ENCODE measurements at places on chromosomes 6 and 20. TPM values are rescaled to one million over a fixed set of nuclear protein-coding genes. Genes with fewer than 3 reads are reported as not detected.
A peak's percentile ranks its signal among the peaks of the same experiment; 100 is the strongest.

DNA sequence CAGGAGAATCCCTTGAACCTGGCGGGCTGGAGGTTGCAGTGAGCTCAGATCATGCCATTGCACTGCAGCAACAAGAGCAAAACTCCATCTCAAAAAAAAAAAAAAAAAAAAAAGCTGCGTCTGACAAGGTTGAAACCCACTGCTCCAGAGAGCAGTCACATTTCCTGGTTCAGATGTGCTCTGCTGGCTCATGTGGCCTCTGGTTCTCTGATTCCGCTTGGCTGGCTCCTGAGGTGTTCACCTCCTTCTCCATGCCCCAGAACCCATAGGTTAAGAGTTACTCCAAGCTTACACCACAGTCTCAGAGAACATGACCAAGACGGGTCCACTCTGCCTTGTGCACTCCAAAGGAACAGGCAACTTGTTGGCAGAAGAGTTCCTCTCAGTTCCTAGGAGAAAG lies 8.8 kb upstream of the CNR1 start:
- no peak for DNase-seq

- DNase-seq: no peak
Measured at GRCh38 chr6:81890846-81891245, 138.4 kb upstream of the TENT5A start.

DNA sequence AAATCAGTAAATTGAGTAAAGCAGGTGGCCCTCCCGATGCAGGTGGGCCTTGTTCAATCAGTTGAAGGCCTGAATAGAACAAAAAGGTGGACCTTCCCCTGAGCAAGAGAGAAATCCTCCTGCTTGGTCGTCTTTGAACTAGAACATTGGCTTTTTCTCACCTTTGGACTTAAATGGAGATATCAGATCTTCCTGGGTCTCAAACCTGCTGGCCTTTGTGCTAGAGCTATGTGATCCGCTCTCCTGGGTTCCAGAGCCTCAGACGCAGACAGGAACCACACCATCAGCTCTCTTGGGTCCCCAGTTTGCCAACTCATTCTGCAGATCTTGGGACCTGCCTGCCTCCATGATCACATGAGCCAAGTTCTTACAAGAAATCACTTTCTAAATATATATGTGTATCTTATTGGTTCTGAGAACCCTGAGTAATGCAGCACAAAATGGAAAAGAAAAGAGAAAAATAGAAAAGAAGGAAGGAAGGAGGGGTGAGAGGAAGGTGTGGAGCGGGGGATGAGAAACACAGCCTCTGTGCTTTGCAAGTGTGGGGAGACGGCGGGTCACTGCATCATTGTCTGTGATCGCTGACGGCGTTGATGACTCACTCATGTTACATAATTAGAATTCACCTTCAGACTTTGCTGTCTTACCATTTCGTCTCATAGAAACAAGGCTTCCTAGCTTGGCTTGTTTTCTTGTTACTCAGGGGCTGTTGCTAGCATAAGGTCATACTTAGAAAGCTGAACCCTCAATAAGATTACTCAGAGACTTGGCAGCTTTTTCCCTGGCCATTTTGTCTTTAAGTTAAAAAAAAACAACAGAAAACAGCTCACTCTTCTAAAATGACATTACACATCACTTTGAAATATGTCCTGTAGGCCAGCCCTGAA lies 85.7 kb upstream of the NEDD9 start:
- DNase-seq: no peak

GRCh38 chr6:11738234-11738633 lies 40.4 kb downstream of the ADTRP start:
- DNase-seq: no peak

DNA sequence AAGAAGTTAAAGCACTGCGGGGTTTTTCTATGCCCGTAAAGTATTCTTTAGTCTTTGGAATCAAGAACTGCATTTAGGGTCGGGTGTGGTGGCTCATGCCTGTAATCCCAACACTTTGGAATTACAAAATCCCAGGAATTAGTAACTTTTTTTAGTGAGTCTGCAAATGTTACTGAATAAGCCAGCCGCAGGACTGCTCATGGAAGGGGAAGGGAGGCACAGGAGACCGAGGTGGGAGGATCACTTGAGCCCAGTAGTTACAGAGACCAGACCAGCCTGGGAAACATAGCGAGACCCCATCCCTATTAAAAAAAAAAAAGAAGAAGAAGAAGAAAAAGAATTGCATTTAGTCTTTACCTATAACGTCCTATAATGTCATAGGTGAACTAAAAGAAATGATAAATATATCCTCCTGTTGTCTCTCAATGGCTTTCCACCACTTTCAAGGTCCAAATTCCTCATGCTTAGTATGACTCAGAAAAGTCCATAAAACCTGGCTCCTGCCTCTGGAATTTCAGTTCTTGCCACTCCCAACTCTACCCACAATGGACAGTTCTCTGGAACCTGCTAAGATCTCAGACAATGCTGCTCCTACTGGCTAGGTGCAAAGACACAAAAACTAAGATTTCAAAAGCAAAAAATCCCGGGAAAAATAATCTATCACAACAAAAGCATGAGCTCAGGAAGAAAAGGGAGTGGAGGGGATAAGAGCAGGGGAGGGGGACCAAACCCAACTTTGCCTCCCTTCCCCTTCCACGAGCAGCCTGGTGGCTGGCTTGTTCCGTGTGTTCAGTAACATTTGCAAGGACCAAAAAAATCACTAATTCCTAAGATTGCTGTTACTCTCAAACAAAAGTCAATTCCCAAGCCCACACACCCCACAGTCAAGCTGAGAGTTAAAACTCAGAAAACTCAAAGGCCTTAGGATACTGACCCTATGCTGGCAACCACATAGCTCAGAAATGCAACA lies 39.0 kb downstream of the B4GALT5 start:
- no peak for DNase-seq

- no peak for DNase-seq
Measured at GRCh38 chr6:116948533-116949304, 71.7 kb downstream of the RFX6 start.

DNA sequence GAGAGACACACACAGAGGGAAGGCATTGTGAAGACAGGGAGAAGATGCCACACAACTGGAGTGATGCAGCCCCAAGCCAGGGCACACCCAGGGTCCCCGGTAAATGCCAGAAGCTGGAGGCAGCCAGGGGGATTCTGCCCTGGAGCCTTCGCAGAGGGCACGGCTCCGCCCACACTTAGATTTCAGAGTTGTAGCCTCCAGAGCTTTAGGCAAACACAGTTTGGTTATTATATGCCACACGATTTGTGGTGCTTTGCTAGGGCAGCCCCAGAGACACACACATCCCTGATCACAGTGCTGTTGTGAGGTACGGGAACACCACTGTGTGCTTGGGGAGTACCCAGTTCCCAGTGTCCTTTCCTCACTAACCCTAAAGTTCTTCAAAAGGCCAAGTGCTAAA lies 280.6 kb downstream of the SMOC2 start:
- DNase-seq: no peak

DNA sequence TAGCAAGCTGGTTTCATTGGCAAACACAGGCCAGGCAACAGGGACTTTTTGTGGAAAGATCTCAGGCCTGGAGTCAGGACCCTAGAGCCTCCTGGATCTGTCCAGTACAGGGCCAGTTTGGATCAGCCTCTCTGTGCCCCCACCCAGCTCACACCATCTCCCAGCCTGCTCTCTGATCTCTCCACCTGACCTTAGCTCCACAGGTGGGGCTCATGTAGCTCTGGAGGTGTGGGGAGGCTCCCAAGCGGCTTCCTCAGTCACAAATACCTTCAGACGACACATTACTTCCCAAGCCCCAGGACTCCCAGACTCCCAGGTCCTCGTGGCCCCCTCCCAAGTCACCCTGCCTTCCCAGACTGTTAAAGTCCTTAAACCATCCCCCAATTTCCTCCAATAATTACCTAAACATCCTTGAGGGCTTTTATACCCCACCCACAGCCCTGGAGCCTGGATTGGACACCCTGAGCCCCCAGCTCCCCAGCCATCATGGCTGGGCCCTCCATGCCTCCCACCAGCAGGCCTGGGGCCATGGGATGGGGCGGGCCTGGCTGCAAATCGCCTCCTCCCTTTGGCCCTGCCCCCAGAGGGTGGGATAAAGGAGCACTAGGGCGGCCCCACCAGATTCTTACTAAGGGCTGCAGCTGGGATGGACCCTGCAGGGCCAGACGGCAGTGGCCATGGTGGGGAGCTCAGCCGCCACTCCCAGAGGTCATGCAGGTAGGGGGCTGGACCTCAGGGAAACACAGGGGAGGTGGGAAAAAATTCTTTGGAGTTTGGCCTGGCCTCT lies 15.9 kb upstream of the FANCE start:
- no peak for DNase-seq

Gene GPR6
- not detected for total RNA-seq

- peak; percentile 0 for DNase-seq
Measured at GRCh38 chr6:157291356-157291755, 32.0 kb downstream of the TMEM242 start.

GRCh38 chr6:157766901-157767774 lies 55.9 kb upstream of the SNX9 start:
- no peak for DNase-seq

DNA sequence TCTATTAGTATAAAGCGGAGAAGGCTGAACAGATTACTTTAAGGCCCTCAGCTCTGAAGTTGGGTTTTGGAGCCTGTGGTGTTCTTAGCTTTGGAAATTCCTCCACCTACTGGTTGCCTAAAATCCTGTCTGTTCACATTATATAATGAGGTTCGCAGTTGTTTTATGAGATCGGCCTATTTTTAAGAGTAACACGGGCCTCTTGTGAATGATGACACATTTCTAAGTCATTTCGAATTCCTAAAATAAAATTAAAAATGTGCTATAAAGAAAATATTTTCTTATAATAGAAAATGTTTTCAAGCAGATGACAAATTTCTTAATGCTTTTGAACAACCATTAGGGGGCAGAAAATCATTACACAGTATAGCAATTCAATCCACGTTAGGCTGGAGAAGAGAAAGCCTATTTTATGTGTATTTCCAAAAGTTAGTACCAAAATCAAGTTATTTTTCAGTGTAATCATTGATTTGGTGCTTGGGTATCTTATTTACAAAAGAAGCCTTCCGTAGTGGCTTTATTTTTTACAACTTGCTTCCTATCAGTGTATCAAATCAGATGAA lies 15.8 kb upstream of the FAM8A1 start:
- no peak for DNase-seq

DNA sequence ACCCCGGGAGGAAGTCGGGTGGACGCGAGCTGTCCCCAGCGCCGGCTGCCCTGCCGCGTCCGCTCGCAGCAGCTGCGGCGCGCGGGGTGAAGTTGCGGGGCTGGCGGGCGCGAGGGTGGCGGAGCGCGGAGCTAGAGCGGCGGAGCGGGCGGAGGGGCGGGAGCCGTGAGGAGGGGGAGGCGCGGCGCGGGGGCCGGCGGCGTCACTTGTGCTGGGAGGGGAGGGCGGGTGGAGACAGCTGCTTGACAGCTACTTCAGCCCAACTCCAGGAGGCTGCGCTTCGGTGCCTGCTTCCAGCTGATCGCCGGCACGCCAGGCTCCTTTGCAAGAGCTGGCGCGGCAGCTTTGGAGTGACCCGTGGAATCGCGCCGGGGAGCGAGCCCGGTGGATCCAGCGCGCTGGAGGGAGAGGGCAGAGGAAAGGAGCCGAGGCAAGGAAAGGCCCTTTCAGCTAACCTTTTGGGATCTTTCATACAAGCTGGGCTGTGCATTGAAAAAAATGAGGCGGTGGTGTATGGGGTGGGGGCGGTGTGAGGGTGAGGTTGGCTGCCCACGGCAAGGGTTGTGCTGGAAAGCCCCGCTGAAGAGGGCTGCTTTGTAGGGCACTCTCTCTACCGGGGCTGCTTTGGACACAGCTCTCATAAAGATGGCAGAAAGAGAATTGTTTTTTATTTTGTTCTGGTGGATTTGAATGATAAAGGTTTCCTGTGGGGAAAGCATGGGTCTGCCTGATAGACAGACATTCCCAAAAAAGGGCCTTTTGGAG lies 24.6 kb downstream of the RIPOR2 start:
- peak; percentile 45 for DNase-seq

DNA sequence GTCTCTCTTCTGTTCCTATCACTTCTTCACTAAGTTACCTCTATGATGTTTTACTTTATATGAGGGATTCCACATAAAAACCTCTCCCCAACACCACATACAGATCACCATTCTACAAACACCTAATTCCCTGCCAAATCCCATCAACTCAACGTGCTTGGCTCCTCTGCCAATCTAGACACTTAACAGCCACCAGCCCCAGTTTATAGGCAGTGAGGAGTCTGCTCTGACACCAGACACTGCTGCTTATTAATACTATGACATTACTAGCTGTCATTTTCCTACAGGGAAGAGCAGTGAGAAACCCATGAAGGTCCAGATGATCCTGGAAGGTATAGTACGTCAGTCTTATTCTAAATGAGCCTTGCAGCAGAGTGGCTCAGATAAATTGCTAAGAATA lies 104.3 kb downstream of the CHD6 start:
- no peak for DNase-seq

GRCh38 chr6:149683256-149683859 lies 34.5 kb downstream of the LATS1 start:
- no peak for DNase-seq

GRCh38 chr20:41049451-41049850 lies 20.8 kb downstream of the TOP1 start:
- no peak for DNase-seq

DNA sequence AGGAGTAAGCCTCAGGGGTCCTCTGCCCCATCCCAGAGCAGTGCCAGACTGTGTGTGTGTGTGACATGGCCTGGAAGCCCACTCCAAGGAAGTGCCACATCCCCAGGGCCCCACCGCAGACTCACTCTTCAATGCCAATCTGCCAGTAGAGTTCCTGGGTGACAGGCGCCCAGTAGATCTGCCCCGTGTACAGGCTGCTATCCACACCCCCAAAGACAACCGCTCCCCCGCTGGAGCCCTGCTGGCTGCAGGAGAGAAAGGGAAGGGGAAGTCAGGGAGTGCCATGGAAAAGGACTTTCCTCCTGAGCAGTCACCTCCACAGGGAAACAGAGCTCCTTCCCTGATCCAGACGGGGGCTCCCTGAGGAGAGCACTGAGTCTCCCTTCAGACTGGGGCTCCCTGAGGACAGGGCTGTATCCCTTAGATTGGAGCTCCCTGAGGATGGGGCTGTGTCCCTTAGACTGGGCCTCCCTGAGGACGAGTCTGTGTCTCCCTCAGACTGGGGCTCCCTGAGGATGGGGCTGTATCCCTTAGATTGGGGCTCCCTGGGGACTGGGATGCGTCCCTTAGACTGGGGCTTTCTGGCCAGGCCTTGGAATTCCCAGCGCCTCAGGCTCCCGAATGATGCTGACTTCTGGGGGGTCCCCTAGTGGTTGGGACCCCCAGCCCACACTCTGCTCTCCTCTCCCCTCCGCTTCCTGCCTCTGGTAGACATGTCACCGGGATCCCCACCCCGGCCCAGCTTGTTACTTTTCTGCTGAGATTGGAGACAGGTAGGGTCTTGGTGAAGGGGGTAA lies 5.2 kb upstream of the TFEB start:
- no peak for DNase-seq

- DNase-seq: no peak
Measured at GRCh38 chr6:41269716-41270115, 16.8 kb downstream of the TREM1 start.

All from liver (tissue), 10 donors.